ENCODE measurements at places on chromosomes 6 and 20. TPM values are rescaled to one million over a fixed set of nuclear protein-coding genes. Genes with fewer than 3 reads are reported as not detected.

The EFCAB8 gene
- total RNA-seq = not detected

The TMEM217 gene
- total RNA-seq = 1.2 TPM

The RHAG gene
- total RNA-seq = not detected

The C2 gene
- 4.7 TPM for total RNA-seq

The CCR6 gene
- total RNA-seq = not detected

The METTL24 gene
- 2.5 TPM for total RNA-seq

The GTSF1L gene
- not detected for total RNA-seq

The MCCD1 gene
- total RNA-seq = not detected

The TPBG gene
- total RNA-seq = 2.2 TPM

The C6orf136 gene
- total RNA-seq = 18.4 TPM

The ZSCAN9 gene
- 38.4 TPM for total RNA-seq

The EDN1 gene
- total RNA-seq = 5.9 TPM

The IYD gene
- not detected for total RNA-seq

The PSORS1C1 gene
- not detected for total RNA-seq

The OR12D3 gene
- total RNA-seq = not detected

The SALL4 gene
- total RNA-seq = 0.16 TPM

The MRAP2 gene
- total RNA-seq = 6.2 TPM
